Foreskin fibroblast (primary cell): ENCODE measurements at places on chromosomes 2 and 18.

GRCh38 chr2:218873359-218874194 is 7.1 kb upstream of the WNT10A start:
- DNase-seq, result no peak

DNA sequence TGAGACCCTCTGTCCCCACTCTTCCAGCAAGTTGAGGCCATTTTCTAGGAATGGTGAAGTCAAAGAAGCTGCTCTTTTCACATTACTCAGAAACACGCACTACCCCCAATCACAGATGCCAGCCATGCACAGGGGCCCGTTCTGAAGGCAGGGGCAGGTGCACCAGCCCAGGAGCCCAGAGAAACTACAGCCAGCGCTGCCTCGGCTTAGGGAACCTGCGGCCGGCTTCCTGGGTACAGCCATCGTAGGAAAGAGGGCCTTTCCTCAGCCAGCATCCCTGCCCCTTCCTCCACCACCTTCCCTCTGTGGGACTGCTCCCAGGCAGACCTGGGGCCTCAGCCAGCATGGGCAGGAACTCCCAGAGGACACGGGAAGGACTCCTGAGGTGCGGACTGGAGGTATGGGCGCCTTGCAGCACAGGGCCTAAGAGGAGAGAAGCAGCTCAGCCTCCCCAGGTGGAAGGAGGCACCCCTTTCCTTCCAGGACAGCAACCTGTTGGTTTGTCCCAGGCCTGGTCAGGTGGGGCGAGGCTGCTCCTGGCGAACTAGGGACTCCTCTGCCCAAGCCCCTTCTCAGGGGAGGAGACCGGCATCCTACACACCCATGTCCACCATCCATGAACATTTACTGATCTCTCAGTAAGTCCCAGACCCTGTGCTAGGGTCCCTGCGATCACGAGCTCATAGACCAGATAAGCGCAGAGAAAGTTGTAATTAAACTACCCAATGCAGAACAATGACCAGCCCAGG is 99.0 kb upstream of the ID2 start:
- no peak for DNase-seq

DNA sequence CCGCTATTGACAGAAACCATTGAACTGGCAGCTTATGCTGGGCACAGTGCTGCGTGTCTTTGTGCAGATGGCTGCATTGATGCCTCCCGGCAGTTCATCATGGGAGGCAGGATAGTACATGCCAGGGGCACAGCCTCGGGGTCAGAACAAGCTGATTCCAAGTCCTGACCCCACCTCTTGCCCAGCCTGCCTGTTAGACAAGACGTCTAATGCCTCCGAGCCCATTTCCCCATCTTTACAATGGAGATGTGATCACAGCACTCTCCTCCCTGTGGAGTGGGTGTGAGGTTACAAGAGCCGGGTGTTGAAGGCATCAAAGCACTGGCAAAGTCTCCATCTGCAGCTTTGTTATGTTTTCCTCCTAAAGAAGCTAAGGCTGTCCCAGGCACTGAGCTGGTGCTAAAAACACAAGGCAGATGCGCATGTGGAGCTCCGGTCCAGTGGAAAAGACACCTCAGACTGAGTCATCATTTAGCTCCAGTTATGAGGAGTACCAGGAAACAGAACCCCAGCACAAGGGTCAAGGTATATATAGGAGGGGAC is 125.7 kb upstream of the EPAS1 start:
- peak; percentile 93 for DNase-seq

DNA sequence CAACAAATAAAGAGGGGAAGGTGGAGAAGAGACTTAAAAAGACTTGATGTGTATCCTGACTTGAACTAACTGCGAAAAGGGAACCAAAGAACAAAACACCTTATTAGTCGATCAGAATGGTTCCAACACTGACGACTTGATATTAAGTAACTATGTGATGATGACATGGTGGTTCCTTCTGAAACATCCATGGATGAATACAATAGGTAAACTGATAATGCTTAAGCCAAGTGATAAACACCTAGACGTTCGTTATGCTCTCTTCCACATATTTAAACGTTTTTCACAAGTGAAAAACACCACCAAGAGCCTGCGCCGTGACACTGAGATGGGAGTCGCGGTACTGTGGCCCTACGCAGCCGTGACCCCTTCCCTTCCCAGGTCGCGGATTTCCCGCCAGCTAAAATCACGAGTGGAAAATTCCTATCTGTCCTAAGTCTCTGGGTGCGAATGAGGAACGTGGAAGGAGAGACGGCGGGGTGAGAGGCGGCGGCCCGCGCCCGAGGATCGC is 797 bp downstream of the TTC32 start:
- DNase-seq, result peak; percentile 23

DNA sequence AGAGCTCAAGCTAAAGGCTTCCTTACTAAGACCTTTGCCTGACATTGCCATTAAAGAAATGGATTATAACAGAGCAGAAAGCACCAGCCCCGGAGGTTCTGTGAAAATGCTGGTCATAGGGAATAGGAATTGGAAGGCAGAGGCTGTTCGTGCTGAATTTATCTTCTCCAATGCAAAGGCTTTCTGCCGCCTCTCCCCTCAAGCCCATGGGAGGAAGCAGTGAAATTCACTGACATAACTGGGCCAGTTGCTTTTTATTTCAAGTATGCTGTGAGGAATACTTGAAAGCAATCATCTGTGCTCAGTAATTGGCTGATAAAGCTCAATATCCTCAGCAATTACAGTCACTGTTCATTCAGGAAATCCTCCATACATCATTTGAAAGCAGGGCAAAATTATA is 85.4 kb upstream of the LINC00305 start:
- DNase-seq, result no peak

DNA sequence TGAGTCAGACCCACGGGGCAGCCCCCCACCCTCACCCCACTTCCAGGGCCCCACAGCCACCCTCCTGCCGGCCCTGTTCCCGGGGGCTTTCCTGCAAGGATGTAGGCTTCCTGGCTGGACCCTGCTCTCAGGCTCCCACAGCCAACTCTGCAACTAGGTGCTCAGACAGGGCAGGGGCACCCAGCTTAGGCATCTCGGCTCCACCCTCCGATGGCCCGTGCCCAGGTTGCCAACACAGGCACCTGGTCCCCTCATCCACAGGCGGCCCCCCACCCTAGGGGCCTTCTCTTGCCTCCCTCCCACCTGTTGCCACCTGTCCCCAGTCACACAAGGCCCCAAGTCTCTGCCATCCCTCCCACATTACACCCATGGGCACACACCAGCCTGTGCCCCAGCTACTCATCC is 34.6 kb downstream of the HS6ST1 start:
- DNase-seq, result no peak

GRCh38 chr2:173990245-173990644 is 25.1 kb upstream of the SP3 start:
- no peak for DNase-seq

DNA sequence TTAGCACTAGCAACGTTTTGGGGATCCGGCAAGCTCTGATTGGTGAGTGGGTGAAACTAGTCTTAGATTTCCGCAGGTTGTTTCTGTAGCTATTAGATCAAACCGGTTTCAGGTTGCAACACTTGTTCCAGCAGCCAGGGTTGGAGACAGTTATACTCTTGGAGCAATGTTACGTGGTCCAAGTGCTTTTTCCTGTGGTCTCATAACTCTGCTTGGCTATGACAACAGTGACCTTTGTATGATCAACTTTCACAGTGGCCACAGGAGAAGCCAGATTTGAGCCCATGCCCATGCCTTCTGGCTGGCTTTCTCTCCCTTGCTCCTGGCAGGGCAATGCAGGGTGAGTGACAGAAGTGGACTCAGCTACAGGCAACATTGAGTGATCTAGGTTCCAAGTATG is 84.5 kb upstream of the TAF1B start:
- DNase-seq, result no peak

DNA sequence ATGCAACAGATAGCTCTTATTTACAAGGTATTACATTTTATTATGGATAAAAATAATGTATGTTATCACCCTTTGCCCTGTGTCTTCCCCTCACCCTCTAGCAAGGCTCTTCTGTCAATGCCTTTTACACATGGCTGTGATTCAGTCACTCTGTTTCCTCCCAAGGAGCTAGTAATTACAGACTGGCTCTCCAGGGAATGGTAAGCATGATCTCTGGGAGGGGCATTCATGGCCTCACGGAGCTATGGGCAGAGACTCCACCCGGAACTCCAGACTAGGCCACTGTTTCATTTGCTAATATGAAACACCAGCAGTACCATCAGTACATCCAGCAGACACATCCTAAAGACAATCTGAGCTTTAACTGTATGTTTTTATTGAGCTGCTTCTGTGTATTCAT is 410.9 kb upstream of the CYRIA start:
- DNase-seq, result no peak

DNA sequence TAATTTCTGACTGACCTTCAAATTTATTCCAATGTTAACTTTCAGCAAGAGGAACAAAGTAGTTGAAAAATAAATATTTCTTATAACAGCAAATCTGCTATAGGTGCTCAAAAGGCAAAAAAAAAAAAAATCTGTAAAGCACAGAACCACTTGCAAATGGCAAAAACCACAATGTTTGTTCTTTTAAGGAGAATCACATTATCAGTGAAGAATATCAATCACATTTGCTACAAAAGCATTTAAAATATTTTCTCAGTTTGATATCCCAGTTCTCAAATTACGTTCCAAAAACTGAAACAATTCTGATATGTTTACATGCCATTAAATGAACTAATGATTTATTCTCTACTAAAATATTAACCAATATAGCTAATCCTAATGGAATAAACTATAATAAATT is 163.3 kb downstream of the METTL4 start:
- DNase-seq, result no peak

DNA sequence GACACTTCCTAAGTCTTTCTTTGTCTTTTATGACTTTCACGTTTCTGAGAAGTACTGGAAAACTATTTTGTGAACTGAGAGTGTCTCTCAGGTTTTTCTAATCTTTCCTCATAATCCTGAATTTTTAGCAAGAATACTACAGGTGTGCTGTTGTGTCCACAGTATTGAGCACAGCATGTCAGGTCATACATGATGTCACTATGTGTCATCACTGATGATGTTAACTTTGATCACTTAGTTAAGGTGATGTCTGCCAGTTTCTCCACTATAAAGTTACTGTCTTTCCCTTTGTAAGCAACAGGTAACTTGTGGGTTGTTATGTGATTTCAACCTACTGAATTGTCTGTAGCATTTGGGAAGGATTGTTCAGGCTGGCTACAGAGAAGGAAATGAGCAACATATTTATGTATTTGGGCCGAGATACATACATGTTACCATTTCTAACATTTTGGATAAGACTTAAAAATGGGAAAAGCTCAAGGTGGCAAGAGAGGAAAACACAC is 11.1 kb downstream of the MATN3 start:
- DNase-seq, result no peak

DNA sequence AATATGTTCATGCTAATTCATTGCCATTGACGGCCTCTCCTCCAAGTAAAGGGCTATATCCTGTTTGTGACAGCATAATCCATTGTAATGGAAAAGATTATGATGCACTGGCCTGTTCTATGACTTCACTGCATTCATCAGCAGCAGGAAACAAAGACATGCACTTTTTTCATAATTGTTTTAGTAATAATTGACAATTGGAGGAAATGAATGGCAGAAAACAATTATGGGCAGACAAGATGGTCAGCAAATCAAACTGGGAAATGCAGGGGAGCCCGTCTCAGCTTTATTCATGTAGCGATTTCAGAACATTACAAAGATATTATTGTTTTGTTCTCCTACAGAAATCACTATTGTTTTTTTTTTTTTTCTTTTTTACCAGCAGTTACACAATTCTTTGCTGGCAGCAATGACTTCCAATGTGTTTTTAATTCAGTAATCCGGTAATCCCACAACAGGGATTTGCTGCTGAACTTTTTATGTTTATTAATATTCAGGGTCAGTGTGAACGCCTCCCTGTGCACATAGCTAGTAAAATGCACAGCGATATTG is 33.8 kb upstream of the RASGRP3 start:
- peak; percentile 72 for DNase-seq

GRCh38 chr2:95345563-95346230 is 48.5 kb downstream of the KCNIP3 start:
- DNase-seq, result peak; percentile 96

- DNase-seq, result no peak
Observed at GRCh38 chr2:101556033-101556459, 81.1 kb upstream of the RFX8 start.

GRCh38 chr18:24567199-24567598 is 106.8 kb downstream of the HRH4 start:
- DNase-seq, result peak; percentile 34

- DNase-seq, result peak; percentile 33
Observed at GRCh38 chr2:165274698-165275097, 35.5 kb downstream of the SCN2A start.

GRCh38 chr18:56575819-56576663 is 62.4 kb downstream of the TXNL1 start:
- peak; percentile 80 for DNase-seq

GRCh38 chr2:134141598-134142340 is 112.1 kb upstream of the MGAT5 start:
- no peak for DNase-seq

- DNase-seq, result peak; percentile 63
Observed at GRCh38 chr2:27655155-27655951, 8.1 kb downstream of the SUPT7L start.

- no peak for DNase-seq
Observed at GRCh38 chr2:99959261-99960014, 183.0 kb downstream of the AFF3 start.

DNA sequence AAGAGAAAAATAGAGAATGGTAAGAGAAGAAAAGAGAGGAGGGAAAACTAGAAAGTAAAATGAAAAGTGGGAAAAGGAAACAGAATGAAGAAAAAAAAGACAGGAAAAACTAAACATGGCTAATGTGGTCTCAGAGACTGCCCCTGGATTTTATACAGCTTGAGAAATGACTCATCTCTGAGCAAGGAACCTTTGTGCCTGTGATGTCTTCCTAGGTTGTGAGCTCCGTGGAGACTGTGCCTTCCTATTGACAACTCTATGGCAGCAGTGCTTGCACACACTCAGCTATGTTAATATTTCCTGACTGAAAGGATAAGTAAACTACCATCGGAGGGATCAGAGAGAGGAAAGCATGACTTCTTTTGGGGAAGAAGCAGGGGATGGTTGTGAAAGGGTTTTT is 203.8 kb downstream of the RDH14 start:
- DNase-seq, result peak; percentile 61

- DNase-seq, result peak; percentile 63
Observed at GRCh38 chr2:145760781-145761649, 1241.1 kb upstream of the ZEB2 start.

- no peak for DNase-seq
Observed at GRCh38 chr2:172101821-172102390, 794 bp downstream of the DLX2 start.

- no peak for DNase-seq
Observed at GRCh38 chr2:1602278-1603010, 141.9 kb downstream of the PXDN start.

DNA sequence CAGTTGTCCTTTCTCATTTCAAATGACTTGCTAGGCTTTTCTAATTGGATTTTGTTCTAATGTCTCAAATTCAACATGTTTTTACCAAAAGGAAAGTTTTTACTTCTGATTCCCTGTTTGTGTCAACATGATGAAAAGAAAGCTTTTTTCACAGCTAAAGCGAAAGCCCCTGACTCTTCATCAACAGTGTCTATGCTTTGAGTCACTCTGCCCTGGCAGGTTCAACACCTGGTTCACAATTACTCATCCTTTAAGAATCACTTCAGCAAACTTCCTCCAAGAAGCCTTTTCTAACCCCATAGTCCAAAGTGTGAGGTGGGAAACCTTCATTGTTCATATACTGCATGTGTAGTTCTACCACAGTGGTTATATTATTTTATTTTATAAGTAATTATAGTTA is 7.6 kb upstream of the DSG2 start:
- no peak for DNase-seq
